ENCODE measurements at places on chromosomes 16 and 17.
A peak's percentile ranks its signal among the peaks of the same experiment; 100 is the strongest.

GRCh38 chr17:71187145-71187878 is 933.5 kb upstream of the SOX9 start:
- no peak for DNase-seq

GRCh38 chr16:31108794-31109558 is 790 bp downstream of the BCKDK start:
- no peak for DNase-seq

- no peak for DNase-seq
These were observed 158.5 kb upstream of the CACNG5 start for GRCh38 chr17:66676421-66676820.

DNA sequence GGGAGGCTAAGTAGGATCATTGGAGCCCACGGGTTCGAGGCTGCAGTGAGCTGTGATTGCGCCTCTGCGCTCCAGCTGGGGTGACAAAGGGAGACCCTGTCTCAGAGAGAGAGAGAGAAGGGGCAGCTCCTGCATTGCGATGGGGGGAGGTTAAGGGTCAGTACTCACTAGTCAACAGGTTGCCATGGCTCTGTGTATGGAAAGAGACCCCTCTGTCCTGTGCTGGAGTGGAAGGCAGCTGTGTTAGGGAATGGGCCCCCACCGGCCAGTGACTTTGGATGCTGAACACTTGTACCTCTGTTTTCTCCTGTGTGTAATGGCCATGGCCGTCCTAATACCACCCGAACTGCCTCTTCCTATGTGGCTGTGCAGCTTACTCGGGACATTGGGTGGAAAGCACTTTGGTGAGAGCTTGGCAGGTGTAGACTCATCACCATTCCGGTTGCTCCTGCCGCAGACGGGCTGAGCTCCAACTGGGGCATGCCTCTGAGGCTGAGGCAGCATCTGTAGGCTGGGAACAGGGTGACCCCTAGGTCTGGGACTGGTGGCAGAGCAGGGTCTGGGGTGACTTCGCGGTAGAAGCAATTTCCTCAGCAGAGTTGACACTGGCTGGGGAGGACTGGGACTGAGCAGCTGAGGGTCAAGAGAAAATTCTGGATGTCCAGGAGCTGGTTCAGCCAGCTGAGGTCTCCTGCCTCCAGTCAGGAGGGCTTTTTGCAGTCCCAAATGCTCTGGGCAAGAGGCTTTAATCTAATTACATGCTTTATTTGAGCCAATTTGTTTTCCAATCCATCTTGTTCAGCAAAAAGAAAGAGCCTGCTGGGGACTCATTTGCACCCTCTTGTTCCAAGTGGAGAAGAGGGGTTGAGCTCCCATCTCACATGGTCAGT is 184.5 kb downstream of the NTN1 start:
- no peak for DNase-seq

- peak; percentile 94 for DNase-seq
These were observed 17.3 kb upstream of the HEXD start for GRCh38 chr17:82400830-82401229.

DNA sequence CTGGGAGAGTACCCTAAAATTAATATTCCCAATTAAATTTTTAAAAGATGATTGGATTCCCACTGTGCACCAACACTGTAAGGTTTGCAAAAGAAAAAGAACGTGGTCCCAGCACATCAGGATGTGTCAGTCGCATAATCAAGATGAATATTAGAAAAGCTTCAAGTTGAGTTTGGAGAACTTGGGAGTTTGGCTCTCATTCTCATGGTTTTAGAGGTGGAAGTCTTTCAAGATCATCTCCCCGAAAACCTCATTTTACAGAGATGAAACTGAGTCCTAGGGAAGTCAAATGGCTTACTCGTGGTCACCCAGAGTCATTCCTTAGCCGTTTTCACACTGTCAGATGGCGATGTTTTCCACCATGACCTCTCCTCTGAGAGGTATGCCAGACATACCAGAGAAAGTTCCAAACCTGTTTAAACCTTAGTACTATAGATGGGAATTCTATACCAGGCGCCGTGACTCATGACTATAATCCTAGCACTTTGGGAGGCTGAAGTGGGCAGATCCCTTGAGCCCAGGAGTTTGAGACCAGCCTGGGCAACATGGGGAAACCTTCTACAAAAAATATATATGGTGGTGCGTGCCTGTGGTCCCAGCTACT is 1.2 kb downstream of the SEC14L1 start:
- no peak for DNase-seq

- DNase-seq = no peak
These were observed 694.1 kb downstream of the TOX3 start for GRCh38 chr16:51852892-51853291.

- DNase-seq = no peak
These were observed 69.1 kb downstream of the METRNL start for GRCh38 chr17:83148317-83149028.

- DNase-seq = no peak
These were observed 11.9 kb downstream of the ITFG1 start for GRCh38 chr16:47448830-47449575.

DNA sequence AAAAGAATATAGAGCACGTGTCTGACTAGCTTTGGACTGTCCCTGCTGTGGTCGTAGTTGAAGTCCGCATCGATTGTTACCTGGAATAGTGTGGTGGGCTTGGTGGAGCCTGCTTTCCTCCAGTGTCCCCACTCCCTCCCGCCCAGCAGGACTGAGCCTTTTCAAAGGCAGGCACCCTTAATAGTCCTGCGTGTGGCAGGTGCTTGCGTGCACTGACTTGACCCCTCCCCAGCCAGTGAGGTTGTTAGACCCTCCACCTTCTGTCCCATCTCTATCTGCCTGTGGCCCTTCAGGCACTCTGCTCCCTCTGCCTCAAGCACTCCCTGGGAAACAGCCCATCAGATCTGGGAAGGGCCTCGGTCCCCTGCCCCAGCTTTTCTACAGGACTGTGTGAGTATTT is 36.6 kb downstream of the TMEM11 start:
- no peak for DNase-seq

DNA sequence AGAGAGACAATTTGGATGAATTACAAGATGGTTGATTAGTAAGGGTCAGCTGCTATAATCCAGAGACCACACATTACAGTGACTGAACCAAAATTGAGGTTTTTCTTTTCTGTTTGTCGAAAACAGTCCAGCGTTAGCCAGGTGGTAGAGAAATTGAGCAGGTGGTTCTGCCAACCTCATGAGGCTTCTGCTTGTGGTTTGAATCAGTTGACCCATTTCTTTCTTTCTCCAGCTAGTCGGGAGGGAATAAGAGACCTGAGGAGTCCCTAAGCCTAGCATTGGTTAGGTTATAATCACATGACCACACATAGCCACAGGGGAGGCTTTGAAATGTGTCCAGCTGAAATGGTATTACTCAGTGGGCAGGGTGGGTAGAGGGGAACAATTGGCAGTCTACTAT is 504.6 kb downstream of the HS3ST4 start:
- no peak for DNase-seq

DNA sequence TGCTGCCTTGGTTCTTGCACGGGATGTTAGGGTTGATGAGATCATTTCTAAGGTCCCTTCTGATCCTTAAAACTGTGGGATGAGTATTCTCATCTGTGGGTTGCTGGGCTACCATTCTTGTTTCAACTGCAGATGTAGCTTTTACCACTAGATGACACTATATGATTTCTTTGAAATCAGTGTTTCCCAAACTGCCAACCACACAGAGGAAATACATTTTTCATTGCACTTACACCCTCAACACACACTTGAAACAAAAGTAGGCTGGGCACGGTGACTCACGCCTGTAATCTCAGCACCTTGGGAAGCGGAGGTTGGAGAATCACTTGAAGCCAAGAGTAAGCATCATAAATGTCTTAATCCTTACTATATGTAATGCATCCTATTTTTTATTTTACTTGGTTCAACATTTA is 15.3 kb downstream of the LCMT1 start:
- peak; percentile 78 for DNase-seq

DNA sequence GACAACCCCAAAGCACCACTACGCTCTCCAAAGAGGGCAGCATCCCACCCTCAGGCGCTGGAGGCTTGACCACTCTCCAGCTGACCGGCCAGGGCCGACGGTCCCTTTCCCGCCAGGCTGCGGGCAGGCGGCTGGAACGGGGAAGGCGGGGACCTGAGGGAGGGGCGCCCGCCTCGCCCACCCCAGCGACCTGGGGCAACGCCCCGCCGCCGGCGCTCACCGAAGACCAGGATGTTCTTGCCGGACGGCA is 431 bp downstream of the DYNC1LI2 start:
- no peak for DNase-seq

DNA sequence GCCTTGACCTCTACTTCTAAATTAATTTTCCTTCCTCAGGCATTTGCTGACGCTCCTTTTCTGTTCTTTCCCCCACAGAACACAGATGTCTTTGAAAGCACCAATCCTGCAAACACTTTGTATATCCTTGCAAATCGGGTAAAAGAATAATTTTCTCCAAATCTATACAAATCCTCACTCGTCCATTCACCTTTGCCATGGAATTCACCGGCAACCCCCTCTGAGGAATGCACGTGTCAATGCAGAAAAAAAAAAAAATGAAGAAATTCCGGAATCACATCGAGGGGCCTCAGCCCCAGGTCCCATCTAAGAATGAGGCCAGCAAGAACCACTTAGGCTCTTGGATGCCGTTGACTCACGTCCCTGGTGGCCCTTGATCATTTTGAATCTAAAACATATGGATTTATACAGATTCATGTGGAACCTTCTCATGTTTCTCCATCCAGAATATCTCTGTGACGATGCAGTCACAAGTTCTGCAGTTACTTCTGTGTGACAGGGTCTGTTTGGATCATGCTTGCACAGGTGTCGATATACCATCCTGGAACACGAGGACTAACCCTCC is 136.9 kb downstream of the RBFOX3 start:
- no peak for DNase-seq

GRCh38 chr16:67356396-67356795 is 29.8 kb downstream of the LRRC36 start:
- DNase-seq = no peak

- peak; percentile 42 for DNase-seq
These were observed 45.0 kb downstream of the B9D1 start for GRCh38 chr17:19317359-19318095.

GRCh38 chr16:10552998-10553491 is 27.4 kb downstream of the EMP2 start:
- DNase-seq = peak; percentile 94

GRCh38 chr16:11241480-11242204 is 14.4 kb downstream of the SOCS1 start:
- no peak for DNase-seq

GRCh38 chr17:1995907-1996799 is 29.0 kb downstream of the RTN4RL1 start:
- no peak for DNase-seq

- no peak for DNase-seq
These were observed 29.9 kb downstream of the PEMT start for GRCh38 chr17:17561408-17562145.

DNA sequence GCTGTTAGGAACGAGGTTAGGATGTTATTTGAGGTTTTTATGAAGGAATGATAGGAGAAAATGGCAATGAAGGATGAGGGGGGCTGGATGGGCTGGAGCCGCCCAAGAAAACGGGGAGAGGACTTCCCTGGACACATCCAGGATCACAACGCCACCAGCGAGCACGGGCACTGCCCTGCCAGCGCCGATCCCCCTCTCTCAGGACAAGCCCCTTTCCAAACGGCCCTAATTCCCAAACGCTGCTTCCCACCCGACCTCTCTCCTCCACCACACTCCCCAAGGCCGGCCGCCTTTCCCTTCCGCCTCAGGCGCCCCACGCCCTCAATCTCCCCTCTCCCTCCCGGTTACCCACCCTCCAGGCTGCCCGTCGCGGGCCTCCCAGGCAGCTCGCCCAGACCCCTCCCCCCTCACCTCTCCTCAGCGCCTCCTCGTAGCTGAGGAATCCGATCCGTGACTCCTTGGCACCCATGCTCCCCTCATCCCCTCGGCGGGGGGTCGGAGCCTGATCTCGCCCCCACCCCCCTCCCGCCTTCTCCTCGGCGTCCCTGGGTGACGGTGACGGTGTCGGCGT is 377 bp downstream of the USP32 start:
- no peak for DNase-seq

DNA sequence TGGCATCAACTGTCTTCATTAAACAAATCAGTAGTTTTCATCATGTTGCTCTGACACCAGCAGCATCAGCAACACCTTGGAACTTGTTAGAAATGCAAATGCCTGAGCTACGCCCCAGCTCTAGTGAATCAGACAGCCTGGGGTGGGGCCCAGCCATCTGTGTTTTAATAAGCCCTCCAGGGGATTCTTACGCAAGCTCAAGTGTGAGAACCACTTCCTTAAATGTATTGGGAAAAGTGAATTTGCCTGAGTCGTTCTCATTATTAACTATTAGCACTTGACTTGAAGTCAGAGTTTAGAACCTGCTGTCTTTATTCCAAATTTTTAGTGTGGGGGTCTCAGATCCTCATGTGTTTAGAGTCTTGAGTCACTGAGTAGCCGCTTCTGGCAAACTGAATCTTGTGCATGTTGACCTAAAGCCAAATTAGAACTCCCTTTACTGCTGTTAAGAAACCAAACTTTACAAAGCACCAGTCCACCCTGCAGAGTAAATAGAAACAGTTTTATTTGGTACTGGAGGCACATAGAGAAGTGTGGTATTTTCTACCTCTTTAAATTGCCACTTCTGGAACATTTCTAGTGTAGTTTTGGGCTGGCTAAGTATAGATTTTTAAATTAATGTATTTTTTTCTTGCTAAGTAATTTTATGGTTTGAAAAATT is 137.4 kb upstream of the COX10 start:
- DNase-seq = peak; percentile 33

- DNase-seq = peak; percentile 46
These were observed 27.9 kb downstream of the GABARAPL2 start for GRCh38 chr16:75593825-75594820.

DNA sequence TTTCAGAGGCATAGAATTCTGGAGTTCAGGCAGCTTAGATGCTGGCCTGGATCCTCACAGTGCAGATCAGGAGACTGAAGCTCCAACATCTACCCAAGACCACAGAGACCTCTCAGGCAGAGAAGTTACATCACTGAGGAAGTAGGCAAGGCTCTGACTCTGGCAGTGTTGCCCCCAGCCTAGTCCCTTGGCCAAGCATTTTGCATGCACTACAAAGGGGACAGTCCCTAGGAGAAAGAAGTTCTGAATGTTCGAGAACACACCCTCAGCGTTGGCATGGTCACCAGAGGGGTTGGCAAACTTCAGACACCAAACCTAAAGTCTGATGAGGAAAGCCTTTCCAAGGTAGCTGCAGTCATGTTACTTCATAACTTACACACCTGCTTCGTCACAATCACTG is 2.5 kb downstream of the RANBP10 start:
- DNase-seq = no peak

DNA sequence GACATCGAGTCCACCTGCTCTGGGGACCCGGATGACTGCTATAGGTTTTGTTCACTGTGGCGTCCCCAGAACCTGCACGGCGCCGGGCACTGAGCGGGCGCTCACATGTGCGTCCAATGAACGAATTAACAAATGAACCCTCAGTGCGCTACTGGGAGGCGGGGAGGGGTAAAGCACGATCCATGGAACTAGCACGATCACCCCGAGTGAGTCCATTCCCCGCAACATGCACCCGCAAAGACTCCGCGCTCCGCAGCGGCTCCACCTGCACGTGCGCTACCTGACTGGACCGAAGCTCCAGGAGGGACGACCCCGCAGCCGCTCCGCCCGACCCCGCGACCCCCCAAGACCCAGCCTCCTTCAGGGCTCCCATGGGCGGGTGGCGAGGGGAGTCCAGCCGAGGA is 491 bp downstream of the TRAP1 start:
- DNase-seq = peak; percentile 32
